ENCODE measurements at places on chromosomes 5 and 9.
A peak's percentile ranks its signal among the peaks of the same experiment; 100 is the strongest.

GRCh38 chr5:148491793-148492184 is 108.0 kb downstream of the FBXO38 start:
- no peak for DNase-seq

DNA sequence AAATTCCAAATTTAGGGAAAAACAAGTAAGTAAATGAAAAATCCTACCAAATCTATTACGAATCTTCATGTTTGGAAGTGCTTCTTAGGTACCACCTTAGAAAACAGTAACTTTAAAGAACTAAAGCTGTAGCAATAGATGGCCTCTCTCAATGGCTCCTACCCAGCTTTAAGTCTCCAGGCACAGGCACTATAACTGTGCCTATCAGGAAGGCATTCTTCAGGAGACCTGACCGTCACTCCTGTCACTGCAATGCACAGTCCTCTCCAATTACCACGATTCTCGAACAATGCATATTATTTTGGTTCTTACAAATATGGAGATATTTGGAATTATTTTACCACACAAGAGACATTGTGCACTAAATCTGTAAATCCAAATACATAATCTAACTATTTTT is 12.9 kb downstream of the NFIB start:
- no peak for DNase-seq

DNA sequence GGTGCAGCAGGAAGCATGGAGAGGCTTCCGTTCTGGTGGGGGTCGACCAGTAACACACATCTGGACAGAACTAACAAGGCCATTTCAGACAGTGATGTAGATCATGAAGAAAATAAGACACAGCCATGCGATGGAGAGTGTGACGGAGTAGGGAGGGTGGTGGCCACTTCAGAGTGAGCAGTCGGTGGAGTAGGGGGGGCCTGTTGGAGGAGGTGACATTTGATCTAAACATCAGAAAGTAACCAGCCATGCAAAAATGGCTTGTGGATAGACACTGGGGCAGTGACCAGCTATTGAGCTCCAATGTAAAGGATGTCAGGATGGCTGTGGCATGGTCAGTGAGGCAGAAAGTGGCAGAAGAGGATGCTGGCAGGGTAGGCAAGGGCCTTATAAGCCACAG is 65.9 kb downstream of the PPARGC1B start:
- DNase-seq = no peak

GRCh38 chr5:1521671-1522600 is 1.8 kb downstream of the LPCAT1 start:
- no peak for DNase-seq

DNA sequence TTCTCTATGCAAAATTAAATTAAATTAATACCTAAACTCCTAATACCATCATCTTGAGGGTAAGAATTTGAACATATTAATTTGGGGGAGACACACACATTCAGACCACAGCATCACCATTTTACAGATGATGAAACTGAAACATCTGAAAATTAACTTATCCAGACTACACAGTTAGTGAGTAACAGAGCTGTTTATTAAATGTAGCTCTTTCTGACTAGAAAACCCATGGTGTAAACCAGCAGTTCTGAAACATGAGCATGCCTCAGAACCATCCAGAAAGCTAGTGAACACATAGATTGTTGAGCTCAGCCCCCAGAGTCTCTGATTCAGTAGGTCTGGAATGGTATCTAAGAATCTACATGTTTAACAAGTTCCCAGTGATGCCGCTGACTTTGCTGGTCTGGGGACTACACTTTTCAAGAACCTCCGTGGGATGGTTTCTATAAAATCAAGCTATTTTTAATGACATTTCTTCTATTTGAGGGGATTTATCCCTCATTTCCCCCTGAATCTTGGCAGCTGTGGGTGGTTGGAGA is 113.5 kb downstream of the RORB start:
- no peak for DNase-seq

- DNase-seq = no peak
Measured at GRCh38 chr9:130304643-130305042, 39.1 kb downstream of the HMCN2 start.

DNA sequence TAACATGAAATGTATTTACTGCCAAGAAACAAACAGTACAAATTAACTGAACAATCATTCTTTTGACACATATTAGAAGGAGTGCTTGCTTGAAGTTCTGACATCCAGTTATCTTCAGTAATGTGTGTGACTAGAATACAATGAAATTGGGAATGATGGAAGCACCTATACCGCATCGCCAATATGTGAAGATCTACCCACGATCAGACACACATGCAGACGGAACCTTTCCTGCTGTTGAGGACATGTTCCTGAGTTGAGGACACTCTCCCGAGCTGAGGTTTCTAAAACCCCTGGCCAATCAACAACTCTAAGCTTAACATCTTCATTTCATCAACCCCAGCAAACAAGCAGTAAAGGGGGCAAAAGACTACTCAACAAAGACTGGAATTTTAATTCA is at the start of gene OR13C3:
Gene OR13C3, minus strand, starts transcription at position 101 of the 400 bp plus-strand sequence. CDS start 133 bp downstream, outside the sequence.
- no peak for DNase-seq

DNA sequence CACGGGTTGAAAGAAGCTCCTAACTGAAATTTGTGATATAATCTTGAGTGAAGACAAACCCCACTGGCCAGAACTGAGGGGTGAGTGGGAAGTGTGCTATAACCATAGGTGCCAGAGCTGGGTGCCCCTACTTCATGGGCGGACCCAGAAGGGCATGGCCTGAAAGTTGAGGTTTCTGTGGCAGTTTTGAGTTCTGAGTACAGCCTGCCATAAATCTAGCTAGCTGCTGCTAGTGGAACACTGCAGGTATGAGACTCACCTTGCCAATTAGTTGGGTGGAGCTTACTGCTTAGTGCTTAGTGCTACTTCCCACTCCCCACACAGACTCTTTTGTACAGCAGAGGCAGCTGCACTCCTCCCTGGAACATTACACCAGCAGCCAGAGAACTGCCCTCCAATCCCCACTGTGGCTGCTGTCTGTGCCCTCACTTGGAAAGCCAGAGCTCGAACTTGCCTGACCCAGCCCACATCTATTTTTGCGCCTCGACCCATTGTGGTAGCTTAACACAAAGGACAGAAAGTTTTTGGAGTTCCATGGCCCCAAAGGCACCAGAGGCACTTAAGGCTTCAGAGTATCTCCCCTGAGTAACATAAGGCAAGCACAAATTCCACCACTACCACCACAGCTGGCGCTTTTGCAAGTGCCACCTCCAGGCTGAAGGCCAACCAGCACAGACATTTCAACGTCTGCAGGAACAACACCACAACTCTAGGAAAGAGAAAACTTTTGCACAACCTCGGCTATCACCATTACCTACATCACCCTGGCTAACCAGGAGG is 27.1 kb upstream of the PTGER4 start:
- DNase-seq = no peak

- DNase-seq = peak; percentile 44
Measured at GRCh38 chr9:95506428-95506677, 10.4 kb downstream of the PTCH1 start.

GRCh38 chr5:150492621-150493020 is 15.3 kb upstream of the NDST1 start:
- DNase-seq = no peak

DNA sequence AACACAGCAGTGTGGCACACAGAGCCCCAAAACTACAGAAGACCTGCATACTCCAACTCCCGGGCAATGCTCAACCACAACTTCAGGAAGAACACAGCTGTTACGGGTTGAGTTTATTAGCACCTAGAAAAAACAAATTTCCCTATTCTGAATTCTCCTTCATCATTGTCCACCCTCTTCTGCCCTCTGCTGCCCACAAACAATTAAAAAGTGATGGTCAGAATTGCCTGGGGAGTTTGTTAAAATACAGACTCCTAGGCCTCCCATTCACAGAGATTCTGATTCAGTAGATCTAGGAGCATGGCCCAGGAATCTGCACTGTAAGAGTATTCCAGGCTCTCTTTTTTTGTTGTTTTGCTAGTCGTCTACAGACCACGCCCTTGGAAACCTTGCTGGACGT is 310.6 kb downstream of the NDUFS4 start:
- no peak for DNase-seq

DNA sequence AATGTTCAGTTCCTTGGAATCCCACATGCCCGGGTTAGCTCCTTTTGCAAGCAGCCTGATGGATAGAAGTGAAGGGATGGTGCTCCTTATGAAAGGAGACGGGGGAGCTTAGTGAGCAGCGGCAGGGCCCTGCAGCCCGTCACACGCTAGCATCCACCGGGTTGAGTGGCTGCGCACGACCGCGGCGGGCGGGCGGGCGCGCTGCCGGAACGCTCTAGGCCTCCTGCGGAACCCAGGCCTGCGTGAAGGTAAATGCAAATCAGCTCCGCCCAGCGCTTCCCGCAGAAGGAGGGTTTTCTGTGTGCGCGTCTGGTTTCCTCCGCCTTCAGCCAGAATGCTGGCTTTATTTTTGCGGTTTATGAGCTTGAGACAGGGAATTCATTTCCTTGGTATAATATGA is 19.8 kb downstream of the IL12B start:
- no peak for DNase-seq

GRCh38 chr9:136850866-136851775 is 1.0 kb upstream of the MAMDC4 start:
- no peak for DNase-seq

GRCh38 chr9:30301271-30301963 is 2083.0 kb upstream of the ACO1 start:
- DNase-seq = no peak

DNA sequence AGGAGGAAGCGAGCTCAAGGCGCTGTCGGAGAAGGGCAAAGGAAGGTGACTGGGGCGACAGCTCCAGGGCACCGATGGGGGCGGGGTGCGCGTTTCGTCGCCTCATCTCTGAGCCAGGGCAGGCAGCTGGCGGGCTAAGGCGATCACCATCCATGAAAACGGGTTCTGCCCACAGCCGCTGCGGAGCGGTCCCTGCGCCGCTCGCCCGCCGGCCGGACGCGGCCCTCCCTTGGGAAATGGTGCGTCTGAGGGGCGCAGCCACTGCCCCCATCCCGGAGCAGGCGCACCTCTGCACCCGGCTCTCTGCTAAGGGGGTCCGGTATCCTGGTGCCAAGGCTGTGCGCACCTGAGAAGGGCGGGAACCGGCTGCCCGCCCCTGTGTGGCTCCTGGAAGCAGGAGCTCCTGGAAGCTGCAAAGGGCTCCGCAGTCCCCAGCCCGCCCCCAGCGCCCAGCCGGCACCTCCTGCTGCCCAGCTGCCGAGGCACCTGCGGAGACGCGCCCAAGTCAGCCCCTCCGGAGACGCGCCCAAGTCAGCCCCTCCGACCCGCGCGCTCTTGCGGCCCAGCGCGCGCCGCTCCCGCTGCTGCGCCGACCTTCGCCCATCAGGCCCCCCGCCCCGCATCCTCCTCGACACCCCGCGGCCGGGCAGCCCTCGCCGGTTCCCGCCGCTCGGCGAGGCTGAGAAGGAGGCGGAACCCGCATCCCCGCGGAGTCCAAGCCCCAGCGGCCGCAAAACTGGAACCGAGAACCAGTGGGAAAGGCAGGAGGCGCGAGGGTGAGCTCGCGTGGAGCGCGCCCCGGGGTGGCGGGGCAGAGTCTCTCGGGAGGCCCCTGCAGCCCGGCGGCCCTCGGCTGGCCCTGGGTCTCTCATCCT is 757 bp downstream of the ANKRD34B start:
- no peak for DNase-seq

GRCh38 chr9:92406477-92406876 is 2.1 kb upstream of the OGN start:
- DNase-seq = no peak

- DNase-seq = no peak
Measured at GRCh38 chr9:95874303-95874988, 1.0 kb upstream of the ERCC6L2 start.

DNA sequence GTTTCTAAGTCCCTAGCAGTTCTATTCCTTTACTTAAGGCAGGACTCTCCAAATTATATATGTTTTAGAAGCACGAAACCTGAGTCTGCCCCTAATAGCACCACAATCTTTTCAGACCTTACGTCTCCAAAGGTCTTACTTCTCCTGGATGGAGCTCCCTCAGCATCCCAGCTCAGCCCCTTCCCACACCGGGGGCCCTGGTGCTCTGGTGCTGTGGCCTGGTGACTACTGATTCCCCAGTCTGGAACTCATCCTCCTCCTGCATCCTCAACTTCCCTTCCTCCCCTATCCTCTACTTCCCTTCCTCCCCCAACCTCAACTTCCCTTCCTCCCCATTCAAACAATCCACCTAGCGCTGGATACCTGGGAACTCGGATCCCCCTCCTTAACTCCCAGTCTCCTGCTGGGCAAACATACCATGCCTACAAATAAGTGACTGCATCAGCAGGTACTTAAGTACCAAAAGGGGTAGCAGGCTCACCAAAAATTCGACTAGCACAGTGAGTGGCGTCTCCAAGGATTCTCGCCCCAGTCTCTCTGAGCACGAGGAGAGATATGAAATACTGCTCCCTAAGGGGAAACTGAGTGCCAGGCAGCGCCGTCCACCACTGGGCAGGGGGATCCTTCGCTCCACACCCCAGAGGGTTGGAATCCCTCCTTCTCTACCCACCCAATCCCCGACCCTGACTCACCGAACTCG is 831 bp downstream of the IGFBPL1 start:
- no peak for DNase-seq

DNA sequence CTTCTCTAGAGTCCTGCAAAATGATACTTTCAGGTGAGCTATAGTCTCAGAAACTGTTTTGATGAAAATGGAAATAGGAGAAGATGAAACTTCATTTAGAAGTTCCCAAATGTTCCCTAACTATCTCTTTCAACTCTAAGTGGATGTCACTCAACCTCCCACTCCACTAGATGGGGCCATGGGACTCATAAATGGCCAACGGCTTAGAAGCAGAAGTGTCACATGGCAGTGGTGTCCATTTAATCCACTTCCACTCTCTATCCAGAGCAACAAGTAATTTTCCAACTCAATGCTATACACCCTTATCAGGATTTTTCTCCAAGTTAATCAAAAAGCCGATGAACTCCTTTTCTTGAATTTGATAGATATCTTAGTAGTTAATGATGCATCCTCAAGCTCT is 295.7 kb downstream of the EDIL3 start:
- no peak for DNase-seq

GRCh38 chr9:127086771-127087170 is 35.7 kb downstream of the ANGPTL2 start:
- no peak for DNase-seq

Measured in NCI-H2171 (cell line).